ENCODE measurements at places on chromosomes 7 and 10. TPM values are rescaled to one million over a fixed set of nuclear protein-coding genes. Genes with fewer than 3 reads are reported as not detected.

DNA sequence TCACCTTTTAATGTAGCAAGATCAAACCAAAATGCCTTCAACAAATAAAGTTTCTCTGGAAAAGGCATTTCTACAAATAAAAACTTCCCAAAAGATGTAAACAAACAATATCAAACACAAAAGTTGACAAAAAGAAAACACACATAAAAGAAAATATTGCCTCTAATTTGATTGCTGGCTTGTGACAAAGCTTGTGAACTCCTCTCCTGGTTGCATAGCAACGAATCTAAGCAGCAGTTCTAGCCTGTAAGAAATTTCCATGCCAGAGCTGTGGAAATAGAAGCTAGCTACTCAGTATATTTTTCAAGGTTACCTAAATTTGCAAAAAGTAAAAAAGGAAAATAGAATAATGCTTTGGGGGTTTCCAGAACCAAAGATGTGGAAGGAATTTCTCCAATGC, 173.9 kb upstream of the CDK1 start:
- DNase-seq, result no peak

- DNase-seq, result no peak
Observed at GRCh38 chr7:22269963-22270362, 87.0 kb downstream of the RAPGEF5 start.

DNA sequence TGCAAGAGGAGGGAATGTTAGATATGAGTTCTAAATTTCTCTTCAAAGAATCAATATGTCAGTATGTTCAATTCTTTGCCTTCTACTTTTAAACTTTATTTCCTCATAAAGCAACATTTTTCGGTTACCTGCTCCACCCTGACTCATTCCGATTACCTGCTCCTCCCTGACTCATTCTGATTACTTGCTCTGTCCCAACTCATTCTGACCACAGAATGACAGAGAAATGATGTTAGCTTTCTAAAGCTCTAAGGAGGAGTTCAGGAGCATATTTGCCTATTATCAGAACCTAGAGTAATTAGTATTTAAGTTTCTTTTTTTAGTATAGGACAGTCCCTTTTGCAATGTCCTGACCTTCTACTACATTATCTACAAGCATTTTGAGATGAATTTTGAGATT, 24.5 kb upstream of the PPP1R9A start:
- no peak for DNase-seq

GRCh38 chr7:33129806-33130153, 416 bp downstream of the BBS9 start:
- no peak for DNase-seq

GRCh38 chr10:122990278-122990677, 10.1 kb downstream of the PSTK start:
- DNase-seq, result no peak

GRCh38 chr7:78702770-78703169, 750.7 kb downstream of the MAGI2 start:
- DNase-seq, result no peak

- DNase-seq, result no peak
Observed at GRCh38 chr10:86932674-86933073, 24.7 kb downstream of the MMRN2 start.

DNA sequence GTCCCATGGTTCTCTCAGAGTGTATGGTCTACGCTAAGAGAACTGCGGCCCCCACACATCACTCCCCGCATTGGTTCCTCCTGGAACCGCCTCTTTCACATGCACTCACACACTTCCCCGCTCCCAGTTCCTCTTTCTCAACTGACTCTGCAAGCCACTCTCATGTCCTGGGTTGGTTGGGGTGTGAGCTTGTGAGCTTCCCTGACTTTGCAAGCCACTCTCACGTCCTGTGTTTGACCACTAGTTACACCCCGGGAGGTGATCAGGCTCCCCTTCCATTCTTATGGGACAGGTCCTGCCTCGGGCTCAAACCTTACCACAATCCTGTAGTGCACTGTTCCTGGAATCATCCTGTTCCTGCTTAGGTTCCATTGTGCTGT, 105.0 kb downstream of the TRIM24 start:
- DNase-seq, result no peak

GRCh38 chr10:54900584-54900983, 99.6 kb upstream of the PCDH15 start:
- no peak for DNase-seq

- no peak for DNase-seq
Observed at GRCh38 chr7:55977831-55978230, 13.4 kb downstream of the NIPSNAP2 start.

GRCh38 chr7:135257790-135258189, 24.2 kb downstream of the STRA8 start:
- DNase-seq, result no peak

The KIAA1549 gene
- total RNA-seq, result 0.12 TPM

The PIP gene
- total RNA-seq, result not detected

The HABP2 gene
- total RNA-seq, result not detected

The NUTM2D gene
- 2.1 TPM for total RNA-seq

The PDE1C gene
- total RNA-seq, result not detected

The SPDYE16 gene
- total RNA-seq, result 0.58 TPM

Measured in activated CD4-positive, alpha-beta T cell treated with anti-CD3 and anti-CD28 coated beads, Interleukin-2, amount 10 ng/mL, durations not matched to agents 7 days and 5 days (primary cell).